ENCODE measurements at places on chromosomes 11 and 22.
A peak's percentile ranks its signal among the peaks of the same experiment; 100 is the strongest.

- no peak for DNase-seq
These were observed 44.2 kb downstream of the FBXO7 start for GRCh38 chr22:32518848-32519247.

DNA sequence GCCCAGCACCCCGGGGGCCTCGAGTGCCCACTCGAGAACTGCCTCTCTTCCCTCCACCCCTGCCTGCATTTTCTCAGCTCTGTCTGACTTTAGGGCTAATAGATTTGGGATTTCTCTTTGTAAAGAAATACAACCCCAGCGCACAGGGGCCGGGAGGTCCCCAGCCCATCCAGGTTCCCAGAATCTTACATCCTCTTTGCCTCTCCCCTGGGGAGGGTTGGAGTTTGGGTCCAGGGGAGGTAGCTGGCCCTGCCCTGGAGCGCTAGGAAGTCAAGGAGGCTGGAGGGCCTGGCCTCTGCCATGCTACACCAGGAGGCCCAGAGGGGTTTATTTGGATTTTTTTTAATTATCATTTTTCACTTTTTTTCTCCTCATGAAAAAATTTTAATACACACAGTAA, 65.7 kb upstream of the LMO1 start:
- no peak for DNase-seq

DNA sequence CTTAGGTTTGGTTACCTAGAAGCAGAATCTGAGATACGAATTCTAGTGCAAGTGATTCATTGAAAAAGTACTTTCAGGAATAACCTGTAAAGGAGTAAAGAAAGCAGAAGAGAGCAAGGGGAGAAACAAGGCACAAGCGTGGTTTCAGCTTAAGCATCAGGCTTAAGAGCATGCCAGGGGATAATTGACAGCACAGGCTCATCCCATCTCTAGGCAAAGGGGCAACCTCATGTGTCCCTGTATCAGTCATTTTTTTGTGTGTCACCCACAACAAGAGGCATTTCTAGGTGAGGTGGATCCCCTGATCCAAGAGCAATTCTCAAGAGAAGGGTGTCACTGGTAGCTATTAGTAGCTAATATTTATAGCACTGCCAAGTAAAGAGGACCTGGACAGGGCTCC, 8.0 kb downstream of the PATE2 start:
- no peak for DNase-seq

DNA sequence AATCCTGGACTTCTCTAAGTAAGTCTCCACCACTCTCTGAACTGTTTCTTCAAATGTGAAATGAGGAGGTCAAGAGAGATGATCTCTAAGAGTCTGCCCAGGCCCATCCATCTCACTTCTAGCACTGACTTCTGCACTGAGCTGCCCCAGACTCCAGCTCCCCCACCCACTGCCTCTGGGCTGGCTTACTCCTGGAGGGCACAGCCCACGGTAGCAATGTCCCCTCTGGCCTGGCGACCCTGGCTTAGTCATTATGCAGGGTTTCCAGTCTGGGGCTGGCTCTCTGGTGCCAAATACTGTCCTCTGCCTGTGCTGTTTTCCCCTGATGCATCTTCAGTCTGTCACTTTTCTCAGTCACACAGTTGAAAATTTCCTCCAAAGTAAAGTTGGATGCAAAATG, 60.9 kb downstream of the PKNOX2 start:
- DNase-seq, result no peak

GRCh38 chr11:40027720-40028119, 1431.7 kb downstream of the LRRC4C start:
- DNase-seq, result no peak

DNA sequence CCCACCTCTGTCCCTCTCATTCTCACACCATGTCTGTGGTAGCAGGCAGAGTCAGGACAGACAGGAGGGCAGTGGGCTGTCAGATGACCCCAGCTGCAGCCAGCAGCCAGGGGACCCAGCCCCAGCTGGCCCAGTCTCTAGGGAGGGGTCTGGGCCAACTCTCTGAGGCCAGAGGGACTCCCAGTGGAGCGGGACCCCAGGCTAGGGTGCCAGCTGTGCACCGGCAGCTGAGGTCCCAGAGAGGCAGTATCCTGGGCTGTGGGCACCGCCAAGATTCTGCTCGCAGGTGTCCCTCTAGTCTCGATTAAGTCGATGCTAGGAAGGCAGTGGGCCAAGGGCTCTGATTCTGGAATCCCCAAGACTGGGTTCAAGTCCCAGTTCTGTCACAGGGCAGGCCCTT, 16.7 kb upstream of the FADD start:
- no peak for DNase-seq

DNA sequence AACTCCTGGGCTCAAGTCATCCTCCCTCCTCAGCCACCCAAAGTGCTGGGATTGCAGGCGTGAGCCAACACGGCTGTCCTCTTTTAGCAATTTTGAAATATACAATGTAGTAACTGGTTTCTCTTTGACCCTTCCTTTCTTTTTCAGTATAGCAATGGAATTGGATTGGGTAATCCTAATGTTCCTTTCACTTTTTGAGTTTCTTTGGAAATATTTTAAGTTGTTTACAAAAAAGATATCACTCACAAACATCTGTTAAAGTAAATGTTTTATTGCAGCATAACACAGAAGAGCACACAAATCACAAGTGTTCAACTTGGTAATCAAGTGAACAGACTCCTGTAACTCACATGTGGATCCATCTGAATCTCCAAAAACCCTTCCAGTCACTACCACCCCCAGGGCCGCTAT, 44.6 kb upstream of the EP300 start:
- no peak for DNase-seq

DNA sequence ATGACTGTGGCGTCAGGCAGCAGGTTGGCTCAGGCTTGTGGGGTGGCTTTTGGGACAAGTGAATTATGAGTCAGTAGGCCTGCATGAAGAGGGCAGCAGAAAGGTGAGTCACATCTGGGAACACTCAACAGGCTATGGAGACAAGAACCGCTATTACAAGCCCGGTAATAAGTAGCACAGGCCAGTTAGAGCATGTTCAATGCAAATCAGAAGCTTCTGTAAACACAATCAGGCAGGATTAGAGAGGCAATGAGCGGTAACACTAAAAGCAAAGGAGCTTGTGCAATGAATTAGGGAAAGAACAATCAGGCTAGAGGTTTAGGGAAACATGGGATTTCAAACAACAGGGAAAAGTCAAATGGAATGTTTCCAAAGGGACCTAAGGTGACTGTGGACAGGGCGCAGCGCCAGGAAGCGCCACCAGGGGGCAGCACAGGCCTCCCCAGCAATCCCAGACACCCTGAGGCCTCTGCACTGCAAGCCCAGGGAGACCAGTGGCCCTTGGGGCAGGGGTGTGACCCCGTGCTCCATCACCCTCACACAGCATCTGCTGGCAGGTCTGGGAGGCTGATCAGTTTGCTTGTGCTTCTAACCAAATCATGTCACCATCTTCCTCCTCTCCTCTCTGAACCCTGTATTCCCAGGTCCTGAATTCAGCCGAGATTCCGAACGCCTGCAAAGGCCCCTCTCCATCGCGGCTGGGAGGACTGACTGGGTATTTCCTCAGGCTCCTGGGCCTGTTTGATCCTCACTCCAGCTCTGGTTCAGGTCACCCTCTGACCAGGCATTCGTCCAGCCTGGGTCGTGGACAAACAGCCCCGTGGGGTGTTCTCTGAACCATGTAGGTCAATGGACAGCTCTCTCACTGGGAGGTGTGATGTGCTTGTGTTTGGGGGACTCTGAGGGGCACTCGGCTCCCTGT, 50.0 kb downstream of the C11orf58 start:
- peak; percentile 32 for DNase-seq

DNA sequence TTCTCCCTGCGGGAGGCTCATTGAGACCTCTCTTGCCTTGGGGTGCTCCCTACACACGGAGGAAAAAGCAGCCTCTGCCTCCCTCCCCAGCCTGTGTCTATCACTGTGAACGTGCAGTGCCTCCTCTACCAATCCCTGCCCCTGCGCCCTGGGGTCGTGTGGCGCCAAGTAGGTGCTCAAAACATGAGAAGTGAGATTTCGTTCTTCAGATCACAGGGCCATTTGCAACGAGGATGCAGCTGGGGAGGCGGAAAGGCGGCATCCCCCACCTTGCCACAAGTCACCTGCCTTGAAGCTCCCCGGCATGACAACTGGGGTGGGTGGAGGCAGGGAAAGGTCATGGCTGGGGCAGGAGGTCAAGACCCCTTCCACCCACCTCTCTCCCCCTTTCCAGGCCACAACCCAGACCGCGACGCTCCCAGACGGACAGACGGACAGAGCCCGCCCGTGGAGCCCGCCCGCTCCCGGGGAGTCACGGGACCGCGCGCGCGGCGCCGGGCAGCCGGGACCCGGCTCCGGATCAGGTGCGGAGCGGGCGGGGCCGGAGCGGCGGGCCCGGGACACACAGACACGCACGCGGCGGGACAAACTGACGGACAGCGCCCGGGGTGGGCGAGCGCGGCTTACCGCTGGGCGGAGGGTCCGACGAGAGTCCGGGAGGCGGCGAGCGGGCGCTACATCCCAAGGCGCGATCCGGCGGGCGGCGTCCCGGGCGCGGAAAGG, 485 bp downstream of the KCNJ4 start:
- no peak for DNase-seq

GRCh38 chr11:117560780-117561530, 233.3 kb downstream of the CEP164 start:
- DNase-seq, result no peak

- DNase-seq, result no peak
These were observed 27.4 kb upstream of the CXCR5 start for GRCh38 chr11:118856314-118856713.

GRCh38 chr11:109443052-109443451, 21.1 kb downstream of the C11orf87 start:
- no peak for DNase-seq

- DNase-seq, result no peak
These were observed 47.6 kb upstream of the OLFML1 start for GRCh38 chr11:7437696-7438095.

DNA sequence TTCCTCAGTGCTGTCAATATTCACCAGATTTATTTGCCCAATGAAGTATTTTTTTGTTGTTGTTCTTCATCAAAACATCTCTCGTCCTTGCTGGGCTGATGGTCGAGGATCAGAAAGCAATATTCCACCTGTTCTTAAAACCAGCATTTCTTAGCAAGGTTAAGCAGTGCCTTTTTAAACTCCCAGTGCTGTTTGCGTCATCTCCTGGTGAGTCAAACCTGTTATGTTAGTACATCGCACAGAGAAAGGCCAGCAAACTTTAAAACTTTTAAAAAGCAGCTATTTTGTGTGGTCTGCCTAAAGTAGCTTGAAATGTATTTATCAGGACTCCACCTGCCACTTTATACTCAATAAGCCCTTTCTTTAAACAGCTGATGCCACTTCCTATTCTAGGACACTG, 802.0 kb downstream of the KCNA4 start:
- DNase-seq, result no peak

DNA sequence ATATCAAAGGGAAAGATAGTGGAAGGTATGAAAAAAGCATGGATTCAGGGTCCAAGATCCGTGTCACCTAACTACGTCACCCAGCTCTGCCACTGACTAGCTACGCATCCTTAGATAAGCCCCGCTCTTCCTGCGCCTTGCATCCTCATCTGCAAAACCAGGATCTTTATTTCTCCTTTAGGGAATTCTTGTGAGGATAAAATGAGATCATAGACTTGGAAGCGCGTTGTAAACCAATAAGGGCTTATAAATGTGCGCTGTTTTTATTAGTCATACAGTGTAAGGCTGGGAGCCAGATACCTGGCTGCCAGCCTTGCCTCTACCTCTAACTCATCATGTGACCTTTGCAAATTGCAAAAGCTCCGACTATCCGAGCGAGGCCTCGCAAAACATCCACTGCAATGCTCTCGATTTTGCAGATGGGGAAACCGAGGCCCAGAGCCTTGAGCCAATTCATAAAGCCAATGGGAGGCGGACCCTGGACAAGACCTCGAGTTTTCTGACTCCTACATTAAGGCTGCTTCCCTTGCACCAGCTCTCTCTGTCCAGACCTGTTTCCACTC, 753 bp downstream of the PRPF19 start:
- no peak for DNase-seq

DNA sequence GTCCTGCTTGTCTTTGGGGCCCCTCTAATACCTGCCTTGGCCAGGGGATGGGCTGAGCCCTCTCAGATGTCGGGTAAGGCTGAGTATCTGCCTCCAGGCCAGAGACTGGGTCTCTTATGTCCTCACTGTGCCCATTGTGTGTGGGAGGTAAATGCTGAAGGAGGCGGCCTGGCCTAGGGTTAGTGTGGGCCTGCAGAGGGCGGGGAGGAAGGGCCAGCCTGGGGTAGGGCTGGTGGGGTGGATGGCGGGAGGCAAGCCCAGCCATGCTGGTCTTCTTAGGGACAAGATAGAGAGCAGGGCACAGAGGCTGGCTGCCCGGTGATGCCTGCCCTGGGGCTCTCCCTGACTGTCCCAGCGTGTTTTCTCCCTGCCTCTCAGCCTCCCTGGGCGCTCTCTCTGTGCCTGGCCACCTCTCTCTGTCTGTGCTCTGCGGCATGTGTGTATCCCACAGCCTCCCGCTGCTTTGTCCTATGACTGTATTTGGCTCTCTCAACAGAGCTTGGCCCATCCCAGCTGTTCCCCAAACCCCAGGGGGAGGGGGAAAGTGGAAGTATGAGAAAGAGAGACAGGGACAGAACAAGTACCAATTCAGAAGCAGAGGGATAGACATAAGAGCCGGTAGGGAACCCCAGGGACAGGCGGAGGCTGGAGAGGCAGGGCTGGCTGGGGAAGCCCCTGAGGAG, 57.0 kb downstream of the PDE2A start:
- no peak for DNase-seq

GRCh38 chr22:47687776-47688175, 925.3 kb downstream of the TBC1D22A start:
- DNase-seq, result no peak

GRCh38 chr11:33412241-33412640, 155.1 kb downstream of the HIPK3 start:
- DNase-seq, result no peak

- DNase-seq, result peak; percentile 64
These were observed 884 bp downstream of the IL10RA start for GRCh38 chr11:117986981-117987574.

All from activated T-helper 2 cell treated with anti-CD3 and anti-CD28 coated beads, Interferon-gamma antibody, Interleukin-2, Interleukin-4, amounts not matched to agents 10 μg/mL and 5 μg/mL and 100 μg/mL, durations not matched to agents 14 hours and 24 hours and 36 hours (primary cell).